ENCODE measurements at places on chromosomes 6 and 20.

- H3K4me3 ChIP-seq = no peak overlapping the region
- H3K4me1 ChIP-seq = no peaks in the 10 kb centered on the region
- H3K27me3 ChIP-seq = no peaks in the 10 kb centered on the region
- H3K27ac ChIP-seq = no peak overlapping the region
Measured at GRCh38 chr6:138182939-138183789, 21.4 kb downstream of the ARFGEF3 start.

DNA sequence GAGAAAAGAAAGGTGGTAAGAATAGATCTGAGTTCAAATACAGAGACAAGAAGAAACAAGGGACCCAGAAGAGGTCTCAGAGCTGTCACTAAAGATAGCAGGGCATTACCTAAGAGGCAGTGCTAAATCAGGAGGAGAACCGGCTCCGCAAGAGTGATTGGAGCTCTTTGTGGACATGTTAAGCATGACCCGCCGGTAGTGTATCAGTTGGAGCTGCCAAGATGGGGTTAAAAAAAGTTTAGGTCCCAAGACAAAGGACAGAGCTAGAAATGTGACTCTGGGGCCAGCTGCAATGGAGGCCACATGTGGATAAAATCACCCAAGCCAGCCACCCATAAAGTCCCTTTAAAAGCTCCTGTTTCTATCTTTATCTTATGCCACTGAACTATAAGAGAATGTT is 93.4 kb downstream of the MBOAT1 start:
- no peaks in the 10 kb centered on the region for H3K27me3 ChIP-seq
- no peaks in the 10 kb centered on the region for H3K4me1 ChIP-seq
- no peaks in the 10 kb centered on the region for H3K36me3 ChIP-seq
- no peak overlapping the region for H3K4me3 ChIP-seq

GRCh38 chr6:167211881-167212712 is 54.3 kb upstream of the GPR31 start:
- no peak overlapping the region for H3K4me3 ChIP-seq
- no peak overlapping the region for H3K27ac ChIP-seq
- no peaks in the 10 kb centered on the region for H3K36me3 ChIP-seq
- H3K27me3 ChIP-seq = peaks cover 3% of the 10 kb centered on the region
- no peaks in the 10 kb centered on the region for H3K4me1 ChIP-seq

- DNase-seq = no peak
- no peak overlapping the region for H3K4me3 ChIP-seq
- H3K27ac ChIP-seq = no peak overlapping the region
- H3K4me1 ChIP-seq = no peaks in the 10 kb centered on the region
- H3K27me3 ChIP-seq = no peaks in the 10 kb centered on the region
Measured at GRCh38 chr6:41352396-41352795, 17.0 kb downstream of the NCR2 start.

DNA sequence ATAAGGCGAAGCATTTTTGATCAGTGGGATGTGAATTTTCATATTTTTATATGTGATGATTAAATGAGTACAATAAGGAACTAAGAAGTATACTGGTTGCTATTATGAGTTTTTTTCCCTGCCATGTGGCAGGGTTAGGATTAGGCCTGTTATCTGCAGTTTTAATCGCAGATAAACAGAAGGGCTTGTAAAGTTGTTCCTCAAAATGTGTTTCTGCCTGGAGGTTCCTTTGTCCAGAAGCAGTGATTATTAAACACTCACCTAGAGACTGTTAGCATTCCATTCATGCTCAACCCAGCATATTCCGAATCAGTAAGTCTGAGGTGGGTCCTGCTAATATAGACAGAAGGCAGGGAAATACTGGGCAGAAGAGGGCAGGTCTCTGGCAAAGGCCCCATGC is 316.0 kb downstream of the CLIC5 start:
- DNase-seq = no peak
- H3K36me3 ChIP-seq = no peaks in the 10 kb centered on the region
- H3K4me1 ChIP-seq = no peaks in the 10 kb centered on the region
- no peak overlapping the region for H3K4me3 ChIP-seq
- H3K27me3 ChIP-seq = no peaks in the 10 kb centered on the region
- H3K27ac ChIP-seq = no peak overlapping the region

- peaks cover 5% of the 10 kb centered on the region for H3K4me1 ChIP-seq
- H3K27ac ChIP-seq = no peak overlapping the region
- no peak overlapping the region for H3K4me3 ChIP-seq
- DNase-seq = no peak
- no peaks in the 10 kb centered on the region for H3K27me3 ChIP-seq
Measured at GRCh38 chr6:134373282-134373922, 55.5 kb upstream of the SGK1 start.

- no peaks in the 10 kb centered on the region for H3K4me1 ChIP-seq
- H3K4me3 ChIP-seq = no peak overlapping the region
- H3K36me3 ChIP-seq = no peaks in the 10 kb centered on the region
- H3K27ac ChIP-seq = no peak overlapping the region
- DNase-seq = no peak
- no peaks in the 10 kb centered on the region for H3K27me3 ChIP-seq
Measured at GRCh38 chr20:32343439-32343838, 14.7 kb upstream of the ASXL1 start.

GRCh38 chr6:22906091-22906549 is 336.8 kb downstream of the HDGFL1 start:
- no peak overlapping the region for H3K4me3 ChIP-seq
- no peak overlapping the region for H3K27ac ChIP-seq
- no peaks in the 10 kb centered on the region for H3K4me1 ChIP-seq
- no peaks in the 10 kb centered on the region for H3K36me3 ChIP-seq
- DNase-seq = no peak

- no peak overlapping the region for H3K4me3 ChIP-seq
- peaks cover 24% of the 10 kb centered on the region for H3K27me3 ChIP-seq
- no peaks in the 10 kb centered on the region for H3K36me3 ChIP-seq
- H3K27ac ChIP-seq = no peak overlapping the region
- peak; percentile 42 for DNase-seq
Measured at GRCh38 chr20:31833130-31833930, 12.1 kb downstream of the FOXS1 start.

DNA sequence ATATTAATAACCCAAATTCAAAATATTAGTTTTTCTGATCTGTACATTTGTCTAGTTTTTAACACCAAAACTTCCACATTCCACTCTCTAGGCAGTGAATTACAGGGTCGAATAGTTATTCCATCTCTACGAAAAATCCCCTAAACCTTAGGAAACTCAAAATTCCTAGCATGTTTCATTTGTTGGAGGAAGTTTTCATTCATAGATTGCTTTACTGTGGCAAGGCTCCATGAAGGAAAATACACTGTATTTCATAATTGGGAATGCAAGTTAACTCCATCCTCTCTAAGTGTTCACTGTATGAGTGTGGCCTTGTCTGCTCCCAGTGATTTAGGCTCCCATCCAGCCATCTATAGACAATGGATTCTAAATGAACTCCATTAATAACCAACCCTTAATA is 296.1 kb downstream of the TENT5A start:
- no peak for DNase-seq
- H3K4me1 ChIP-seq = no peaks in the 10 kb centered on the region
- H3K27me3 ChIP-seq = no peaks in the 10 kb centered on the region
- no peak overlapping the region for H3K27ac ChIP-seq

- H3K4me3 ChIP-seq = no peak overlapping the region
- no peaks in the 10 kb centered on the region for H3K36me3 ChIP-seq
- no peak overlapping the region for H3K27ac ChIP-seq
- H3K27me3 ChIP-seq = peaks cover 4% of the 10 kb centered on the region
- H3K4me1 ChIP-seq = no peaks in the 10 kb centered on the region
Measured at GRCh38 chr6:44733868-44734267, 346.4 kb downstream of the CDC5L start.

DNA sequence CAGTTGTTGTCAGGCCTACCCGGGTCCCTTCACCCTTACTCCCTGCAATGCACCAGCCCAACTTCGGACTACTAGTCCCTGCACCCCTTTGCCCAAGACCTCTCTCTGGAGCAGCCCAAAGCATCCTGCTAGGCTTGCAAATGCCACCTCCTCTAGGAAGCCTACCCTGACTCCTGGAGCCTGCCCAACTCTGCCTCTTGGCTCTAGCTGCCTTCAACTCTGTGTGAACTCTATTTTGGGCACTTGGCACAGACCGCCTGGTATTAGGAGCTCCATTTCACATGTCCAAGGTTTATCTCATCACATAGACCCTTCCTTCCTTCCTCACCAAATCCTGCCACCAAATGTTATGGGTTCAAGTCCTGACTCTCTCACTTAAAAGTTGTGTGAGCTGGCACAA is 80.6 kb downstream of the MDGA1 start:
- peaks cover 2% of the 10 kb centered on the region for H3K4me1 ChIP-seq
- H3K27ac ChIP-seq = no peak overlapping the region
- no peak for DNase-seq
- H3K27me3 ChIP-seq = no peaks in the 10 kb centered on the region

DNA sequence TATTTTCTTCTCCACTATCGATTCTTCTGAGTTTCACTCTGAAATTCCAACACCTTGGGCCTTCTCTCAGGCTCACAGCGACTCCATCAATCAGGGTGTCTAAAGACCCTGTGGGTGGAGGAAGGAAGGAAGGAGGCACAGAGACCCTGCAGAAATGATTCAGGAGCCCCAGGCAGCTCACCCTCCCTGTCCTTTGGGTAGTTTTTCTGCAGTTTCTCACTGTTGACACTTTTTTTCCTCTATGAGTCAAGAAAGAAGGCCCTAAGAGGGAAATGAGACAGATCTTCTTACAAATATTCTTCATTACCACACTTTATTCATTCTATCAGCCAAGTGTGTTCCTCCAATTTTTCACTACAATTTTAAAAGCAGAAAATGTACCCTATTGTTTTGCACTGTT is 34.2 kb upstream of the TBXT start:
- H3K36me3 ChIP-seq = no peaks in the 10 kb centered on the region
- H3K4me3 ChIP-seq = no peak overlapping the region
- no peaks in the 10 kb centered on the region for H3K27me3 ChIP-seq
- no peak overlapping the region for H3K27ac ChIP-seq
- DNase-seq = no peak

GRCh38 chr20:57342829-57343228 is 8.2 kb upstream of the RAE1 start:
- H3K27ac ChIP-seq = no peak overlapping the region
- H3K4me1 ChIP-seq = no peaks in the 10 kb centered on the region
- H3K27me3 ChIP-seq = peaks cover 2% of the 10 kb centered on the region
- no peak overlapping the region for H3K4me3 ChIP-seq
- no peak for DNase-seq
- no peaks in the 10 kb centered on the region for H3K36me3 ChIP-seq

GRCh38 chr6:37594895-37595294 is 95.2 kb upstream of the CCDC167 start:
- H3K36me3 ChIP-seq = no peaks in the 10 kb centered on the region
- no peaks in the 10 kb centered on the region for H3K4me1 ChIP-seq
- no peaks in the 10 kb centered on the region for H3K27me3 ChIP-seq
- no peak overlapping the region for H3K4me3 ChIP-seq

- no peak overlapping the region for H3K27ac ChIP-seq
- H3K4me3 ChIP-seq = no peak overlapping the region
- peaks cover 1% of the 10 kb centered on the region for H3K27me3 ChIP-seq
- H3K4me1 ChIP-seq = no peaks in the 10 kb centered on the region
Measured at GRCh38 chr6:138540468-138540867, 41.2 kb upstream of the NHSL1 start.

GRCh38 chr20:45229264-45230056 is 8.3 kb downstream of the SEMG2 start:
- no peak overlapping the region for H3K4me3 ChIP-seq
- no peak overlapping the region for H3K27ac ChIP-seq
- peaks cover 20% of the 10 kb centered on the region for H3K27me3 ChIP-seq
- no peaks in the 10 kb centered on the region for H3K4me1 ChIP-seq
- DNase-seq = peak; percentile 19

DNA sequence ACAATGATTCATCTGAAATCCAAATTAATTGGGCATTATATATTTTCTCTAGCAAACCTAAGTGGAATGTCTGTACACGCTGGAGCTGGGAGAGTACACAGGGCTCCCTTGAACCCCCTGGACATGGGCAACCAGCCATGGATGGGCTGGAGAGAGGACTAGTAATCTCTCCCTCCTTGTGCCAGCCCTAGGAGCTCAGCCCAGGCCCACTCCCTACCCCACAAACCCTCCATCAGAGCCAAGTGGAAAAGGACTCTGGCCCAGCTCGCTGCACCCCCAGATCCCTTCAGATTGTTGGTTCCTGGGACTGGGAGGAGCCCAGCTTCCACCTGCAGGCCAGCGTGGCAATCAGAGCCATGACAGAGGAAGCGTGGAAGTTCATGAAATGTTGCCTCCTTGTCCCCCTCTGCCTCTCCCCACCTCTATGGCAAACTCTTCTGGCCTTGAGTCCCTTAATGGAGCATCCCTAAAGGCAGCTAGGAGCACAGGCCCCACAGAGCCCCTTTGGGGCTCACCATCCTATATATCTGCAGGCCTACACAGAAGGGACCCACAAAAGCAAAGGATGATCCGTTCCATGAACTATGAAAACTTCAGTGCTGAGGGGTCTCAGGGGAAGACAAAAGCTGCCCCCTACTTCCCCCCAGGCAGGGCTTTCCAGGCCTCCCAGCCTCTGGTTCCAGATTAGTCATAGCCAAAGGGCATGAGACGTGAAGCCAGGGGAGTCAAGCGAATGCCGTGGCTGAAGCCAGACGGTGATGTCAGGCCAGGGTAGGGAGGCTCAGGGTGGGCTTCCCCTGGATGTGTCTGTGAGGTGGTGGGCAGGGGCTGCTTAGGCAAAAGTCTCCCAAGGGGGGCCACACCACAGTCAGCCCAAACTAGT is 126.4 kb upstream of the MAFB start:
- H3K27me3 ChIP-seq = peaks cover 17% of the 10 kb centered on the region
- no peak overlapping the region for H3K27ac ChIP-seq
- no peaks in the 10 kb centered on the region for H3K36me3 ChIP-seq
- no peak overlapping the region for H3K4me3 ChIP-seq
- no peak for DNase-seq

DNA sequence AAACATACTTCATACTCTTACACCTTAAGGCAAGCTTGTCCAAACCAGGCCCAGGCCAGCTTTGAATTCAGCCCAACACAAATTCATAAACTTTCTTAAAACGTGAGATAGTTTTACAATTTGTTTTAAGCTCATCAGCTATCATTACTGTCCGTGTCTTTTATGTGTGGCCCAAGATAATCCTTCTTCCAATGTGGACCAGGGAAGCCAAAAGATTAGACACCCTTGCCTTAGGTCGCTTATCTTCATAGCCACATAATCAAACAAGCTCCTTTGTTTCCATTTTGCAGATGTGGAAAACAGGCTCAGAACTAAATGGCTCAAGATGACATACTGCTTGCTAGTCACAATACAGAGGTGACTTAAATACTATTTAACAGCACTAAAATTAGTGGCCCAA is 6.0 kb downstream of the SALL4 start:
- no peak overlapping the region for H3K27ac ChIP-seq
- no peak for DNase-seq
- no peaks in the 10 kb centered on the region for H3K36me3 ChIP-seq
- no peak overlapping the region for H3K4me3 ChIP-seq
- H3K27me3 ChIP-seq = no peaks in the 10 kb centered on the region

GRCh38 chr6:513058-513457 is 121.5 kb downstream of the IRF4 start:
- H3K36me3 ChIP-seq = peaks cover 3% of the 10 kb centered on the region
- H3K27ac ChIP-seq = no peak overlapping the region
- H3K4me1 ChIP-seq = peaks cover 47% of the 10 kb centered on the region

DNA sequence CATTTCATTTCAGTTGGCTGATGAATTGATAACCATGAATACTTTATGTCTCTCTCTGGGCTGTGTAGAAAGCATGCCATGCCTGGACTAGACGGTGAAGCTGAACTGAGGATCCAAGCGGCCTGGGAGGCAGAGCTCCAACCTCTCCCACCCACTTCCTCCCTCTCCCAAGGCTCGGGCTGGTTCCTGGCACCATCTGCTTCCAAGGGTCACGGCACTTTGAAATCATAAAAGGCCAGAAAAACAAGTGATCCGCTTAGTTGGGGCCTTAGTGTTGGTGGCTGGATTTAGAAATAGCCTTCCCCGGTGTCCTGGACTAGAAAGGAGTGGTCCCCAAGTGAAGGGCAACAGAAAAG is 202.4 kb upstream of the PMEPA1 start:
- H3K36me3 ChIP-seq = no peaks in the 10 kb centered on the region
- no peak overlapping the region for H3K4me3 ChIP-seq
- no peak overlapping the region for H3K27ac ChIP-seq
- no peaks in the 10 kb centered on the region for H3K4me1 ChIP-seq
- no peaks in the 10 kb centered on the region for H3K27me3 ChIP-seq
